NCI-H510A (cell line): ENCODE measurements at places on chromosomes 12 and 14.

DNA sequence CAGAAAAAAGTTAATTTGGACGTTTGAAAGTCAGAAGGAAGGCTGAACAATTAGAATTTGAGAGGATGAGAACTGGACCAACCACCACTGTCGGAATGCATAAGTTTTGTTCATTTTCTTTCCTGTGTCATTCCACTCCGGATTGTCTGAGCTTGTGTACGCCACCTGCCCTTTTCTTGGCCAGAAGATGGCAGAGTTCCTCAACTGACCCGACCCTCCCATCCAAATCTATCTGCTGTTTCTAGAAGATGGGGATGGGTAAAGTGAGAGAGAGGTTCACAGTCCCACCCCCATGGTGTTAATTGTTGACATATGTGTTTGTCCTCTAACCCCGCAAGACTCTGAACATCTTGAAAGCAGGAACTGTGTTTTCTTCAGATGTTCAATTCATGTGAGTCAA, 388.0 kb downstream of the VRK1 start:
- DNase-seq, result no peak

- DNase-seq, result no peak
Observed at GRCh38 chr12:92899386-92900001, 29.6 kb downstream of the EEA1 start.

- no peak for DNase-seq
Observed at GRCh38 chr12:69476276-69477017, 6.3 kb downstream of the FRS2 start.

- DNase-seq, result no peak
Observed at GRCh38 chr14:65057695-65058094, 44.6 kb downstream of the MAX start.

DNA sequence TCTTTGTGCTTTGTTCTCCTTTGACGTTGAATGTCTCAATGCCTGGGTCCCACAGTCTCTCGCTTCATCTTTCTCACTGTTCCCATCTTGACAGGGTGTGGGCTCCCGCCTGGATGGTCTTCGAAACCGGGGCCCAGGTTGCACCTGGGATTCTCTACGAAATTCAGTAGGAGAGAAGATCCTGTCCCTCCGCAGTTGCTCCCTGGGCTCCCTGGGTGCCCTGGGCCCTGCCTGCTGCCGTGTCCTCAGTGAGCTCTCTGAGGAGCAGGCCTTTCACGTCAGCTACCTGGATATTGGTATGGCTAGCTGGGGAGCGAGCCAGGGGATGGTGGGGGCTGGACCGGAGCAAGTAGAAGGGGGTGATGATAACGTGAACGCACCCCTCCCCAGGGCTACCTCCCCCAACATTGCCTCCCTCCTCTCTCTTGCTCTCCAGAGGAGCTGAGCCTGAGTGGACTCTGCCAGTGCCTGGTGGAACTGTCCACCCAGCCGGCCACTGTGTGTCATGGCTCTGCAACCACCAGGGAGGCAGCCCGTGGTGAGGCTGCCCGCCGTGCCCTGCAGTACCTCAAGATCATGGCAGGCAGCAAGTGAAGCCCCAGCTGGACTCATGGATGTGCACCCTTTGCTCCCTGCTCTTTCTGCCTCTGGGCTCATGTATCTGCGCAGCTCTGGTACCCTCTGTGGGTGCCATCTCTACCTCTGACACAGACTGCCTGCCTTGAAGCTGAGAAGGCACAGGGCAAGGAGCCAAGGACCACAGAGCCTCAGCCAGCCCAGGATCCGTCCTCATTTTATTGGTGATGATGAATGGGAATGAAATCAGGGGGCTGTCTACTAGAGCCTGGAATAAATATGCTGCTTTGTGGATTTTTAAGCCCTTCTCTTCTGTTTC, 1.5 kb downstream of the NPFF start:
- DNase-seq, result no peak

GRCh38 chr12:119153477-119154434, 25.0 kb upstream of the HSPB8 start:
- no peak for DNase-seq
